ENCODE measurements at places on chromosomes 7 and 10.

GRCh38 chr7:25726170-25726780, 425.7 kb upstream of the NFE2L3 start:
- DNase-seq, result no peak

DNA sequence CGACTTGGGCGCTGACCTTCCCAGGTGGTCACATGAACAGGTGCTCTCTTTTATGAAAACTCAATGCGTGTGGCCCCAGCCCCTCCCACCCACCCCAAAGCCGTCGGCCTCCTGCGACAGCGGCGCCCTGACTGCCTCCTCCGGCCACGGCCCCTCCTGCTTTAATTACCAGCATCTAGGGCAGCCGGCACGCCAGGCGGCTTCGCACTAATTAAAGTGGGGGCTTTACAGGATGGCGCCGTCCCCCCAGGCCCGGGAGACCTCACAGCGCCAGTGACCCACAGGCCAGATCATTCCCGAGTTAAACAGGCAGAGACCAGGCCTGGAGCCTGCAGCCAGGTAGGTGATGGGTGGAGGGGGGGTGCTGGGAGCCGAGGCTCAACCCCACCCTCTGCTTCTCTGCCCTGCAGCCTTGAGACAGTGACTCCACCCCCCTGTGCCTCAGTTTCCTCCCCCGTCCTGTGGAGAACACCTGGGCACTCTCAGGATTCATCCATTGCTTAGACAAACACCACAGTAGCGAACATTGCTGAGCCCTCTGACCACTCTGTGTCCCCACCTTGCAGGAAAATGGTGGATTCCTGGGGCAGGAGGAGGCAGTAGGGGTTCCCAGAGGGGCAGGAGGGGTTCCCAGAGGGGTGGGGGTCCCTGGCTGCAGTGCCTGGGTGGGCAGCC, 100.8 kb downstream of the MICALL2 start:
- DNase-seq, result no peak

- no peak for DNase-seq
Measured at GRCh38 chr10:110507346-110507745, 9.6 kb downstream of the DUSP5 start.

- peak; percentile 5 for DNase-seq
Measured at GRCh38 chr7:4033996-4034395, 648.1 kb upstream of the FOXK1 start.

GRCh38 chr10:86644152-86644793, 10.1 kb upstream of the OPN4 start:
- no peak for DNase-seq

- DNase-seq, result peak; percentile 46
Measured at GRCh38 chr7:97006055-97006815, 882 bp downstream of the DLX6 start.

- no peak for DNase-seq
Measured at GRCh38 chr10:9274206-9274755, 1219.8 kb downstream of the GATA3 start.

DNA sequence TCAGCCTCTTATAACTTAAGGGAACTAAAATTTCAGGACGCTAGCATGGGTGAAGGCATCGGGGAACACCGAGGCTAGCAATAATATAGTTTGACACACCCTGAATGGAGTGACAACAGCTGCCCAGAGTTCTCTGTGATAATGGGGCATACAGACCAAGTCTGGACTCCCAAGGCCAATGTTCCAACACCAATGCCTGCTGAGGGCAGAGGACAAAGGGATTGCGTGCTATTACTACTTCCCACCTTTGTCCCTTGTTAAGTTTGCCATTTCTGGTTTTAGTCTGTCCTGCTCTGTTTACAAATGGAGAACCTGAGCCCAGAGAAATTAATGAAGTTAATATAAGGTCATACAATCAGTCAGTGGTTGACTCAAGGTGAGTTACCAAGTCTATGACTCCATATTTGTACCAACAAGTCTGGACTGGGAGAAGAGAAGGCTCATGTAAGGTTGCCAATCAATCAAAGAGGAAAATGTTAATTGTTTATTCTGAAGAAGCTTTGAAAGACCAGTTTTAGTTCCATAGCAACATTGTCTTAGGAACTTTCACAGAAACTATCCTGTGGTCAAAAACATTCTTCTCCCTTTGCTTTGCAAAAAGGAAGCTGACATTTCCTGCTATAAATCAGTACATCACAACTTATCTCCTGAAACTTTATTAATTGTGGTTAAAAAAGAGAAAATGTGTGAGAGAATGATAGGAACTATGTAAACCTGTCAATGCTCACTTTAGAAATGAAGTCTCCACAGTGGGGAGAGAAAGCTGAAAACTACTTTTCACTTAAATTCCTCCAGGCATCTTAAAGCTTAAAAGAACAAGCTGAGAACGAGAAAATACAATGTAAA, 74.5 kb downstream of the CCDC6 start:
- DNase-seq, result no peak

- peak; percentile 32 for DNase-seq
Measured at GRCh38 chr7:64618785-64619456, 47.0 kb upstream of the ZNF107 start.

DNA sequence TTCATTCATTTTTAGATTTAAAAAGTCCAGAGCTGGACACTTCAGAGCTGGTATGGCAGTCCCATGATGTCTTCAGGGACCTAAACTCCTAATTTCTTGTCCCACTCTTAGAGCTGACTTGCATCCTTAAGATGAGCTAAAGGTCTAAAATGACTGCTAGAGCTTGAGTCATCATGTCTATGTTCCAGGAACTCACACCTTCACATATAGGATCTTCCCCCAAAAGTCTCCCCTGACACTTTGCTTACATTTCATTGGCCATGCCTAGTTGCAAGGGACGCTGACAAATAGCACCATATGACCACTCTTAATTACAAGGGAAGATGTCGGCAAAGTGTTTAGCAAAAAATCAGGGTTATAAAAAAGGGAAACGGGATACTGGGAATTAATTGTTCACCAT, 10.4 kb upstream of the AOAH start:
- DNase-seq, result no peak

DNA sequence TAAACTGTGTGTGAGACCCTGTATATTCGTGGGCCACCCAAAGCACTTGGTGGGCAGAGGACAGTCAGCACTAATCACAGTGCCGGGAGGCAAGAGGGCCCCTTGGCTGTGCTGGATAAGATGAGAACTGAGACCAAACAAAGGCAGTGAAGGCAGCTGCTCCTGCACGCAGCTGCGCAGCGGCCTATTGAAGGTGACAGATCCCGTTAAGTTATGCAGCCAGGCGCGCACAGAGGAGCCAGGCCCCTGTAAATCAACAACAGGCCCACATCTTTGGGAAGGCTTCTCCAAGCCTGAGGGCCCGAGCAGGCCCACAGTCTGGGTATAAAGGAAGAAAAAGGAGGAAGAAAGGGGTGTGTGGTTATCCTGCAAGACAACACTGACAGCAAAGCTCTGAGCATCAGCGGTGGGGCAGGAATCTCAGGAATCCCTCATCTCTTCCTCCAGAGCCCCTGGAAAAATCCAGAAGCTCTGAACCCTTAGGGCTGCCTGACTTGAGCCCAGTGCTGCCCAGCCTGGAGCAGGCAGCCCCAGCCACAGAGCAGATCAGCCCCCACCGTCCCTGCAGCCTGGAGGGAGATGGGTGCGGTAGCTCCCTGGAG, 154.2 kb downstream of the ARHGAP12 start:
- no peak for DNase-seq

GRCh38 chr10:51206500-51206899, 132.2 kb downstream of the PRKG1 start:
- no peak for DNase-seq

- no peak for DNase-seq
Measured at GRCh38 chr7:45174328-45174610, 16.7 kb downstream of the RAMP3 start.

- no peak for DNase-seq
Measured at GRCh38 chr10:28890121-28890950, 213.0 kb downstream of the BAMBI start.

DNA sequence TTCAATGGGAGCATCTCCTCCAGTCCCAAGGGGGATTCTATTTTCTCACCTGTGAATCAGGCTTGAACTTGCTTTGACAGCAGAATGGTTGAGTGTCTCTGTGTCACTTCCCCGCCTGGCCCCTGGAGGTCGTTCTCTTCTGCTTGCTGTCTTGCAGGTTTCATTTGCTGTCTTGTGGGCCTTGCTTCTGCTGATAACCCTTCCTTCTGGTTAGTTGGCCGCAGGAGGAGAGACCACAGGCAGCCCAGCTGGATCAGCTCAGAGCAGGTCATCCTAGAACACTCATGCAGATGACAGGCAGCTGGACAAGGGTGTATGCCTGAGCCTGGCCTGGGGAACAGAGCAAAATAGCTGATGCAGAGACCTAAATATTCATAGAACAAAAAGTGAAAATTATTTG, 344.2 kb upstream of the ADARB2 start:
- no peak for DNase-seq

GRCh38 chr7:86785641-86786040, 141.9 kb downstream of the GRM3 start:
- no peak for DNase-seq

GRCh38 chr7:101631224-101631714, 2.2 kb upstream of the MYL10 start:
- DNase-seq, result no peak

- DNase-seq, result no peak
Measured at GRCh38 chr7:44667190-44667589, 60.8 kb downstream of the OGDH start.

DNA sequence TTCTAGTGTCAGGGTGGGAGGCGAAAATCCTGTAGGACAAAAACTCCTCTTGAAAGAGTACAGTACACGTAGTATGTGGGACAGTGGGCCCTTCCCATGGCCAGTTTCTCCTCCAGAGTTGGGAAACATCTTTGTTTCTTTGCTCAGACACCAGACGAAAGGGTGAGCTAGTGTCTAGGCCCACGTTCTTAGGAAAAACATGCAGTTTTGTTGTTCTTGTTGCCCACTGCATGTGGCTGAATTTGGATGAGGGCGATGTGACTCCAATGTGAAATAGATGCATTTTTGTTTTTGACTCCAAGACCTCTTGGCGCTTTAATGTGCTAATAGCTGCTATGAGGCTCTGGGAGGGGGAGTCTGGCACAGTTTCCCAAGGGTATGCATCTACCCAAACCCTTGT, 100.8 kb downstream of the ATXN7L1 start:
- DNase-seq, result no peak

- DNase-seq, result no peak
Measured at GRCh38 chr10:45071043-45071813, 70.5 kb downstream of the ZNF22 start.

GRCh38 chr7:24378871-24379616, 95.1 kb downstream of the NPY start:
- no peak for DNase-seq

- no peak for DNase-seq
Measured at GRCh38 chr10:73877533-73878160, 3.3 kb upstream of the CAMK2G start.
